ENCODE measurements at places on chromosomes 5 and 9. TPM values are rescaled to one million over a fixed set of nuclear protein-coding genes. Genes with fewer than 3 reads are reported as not detected.

DNA sequence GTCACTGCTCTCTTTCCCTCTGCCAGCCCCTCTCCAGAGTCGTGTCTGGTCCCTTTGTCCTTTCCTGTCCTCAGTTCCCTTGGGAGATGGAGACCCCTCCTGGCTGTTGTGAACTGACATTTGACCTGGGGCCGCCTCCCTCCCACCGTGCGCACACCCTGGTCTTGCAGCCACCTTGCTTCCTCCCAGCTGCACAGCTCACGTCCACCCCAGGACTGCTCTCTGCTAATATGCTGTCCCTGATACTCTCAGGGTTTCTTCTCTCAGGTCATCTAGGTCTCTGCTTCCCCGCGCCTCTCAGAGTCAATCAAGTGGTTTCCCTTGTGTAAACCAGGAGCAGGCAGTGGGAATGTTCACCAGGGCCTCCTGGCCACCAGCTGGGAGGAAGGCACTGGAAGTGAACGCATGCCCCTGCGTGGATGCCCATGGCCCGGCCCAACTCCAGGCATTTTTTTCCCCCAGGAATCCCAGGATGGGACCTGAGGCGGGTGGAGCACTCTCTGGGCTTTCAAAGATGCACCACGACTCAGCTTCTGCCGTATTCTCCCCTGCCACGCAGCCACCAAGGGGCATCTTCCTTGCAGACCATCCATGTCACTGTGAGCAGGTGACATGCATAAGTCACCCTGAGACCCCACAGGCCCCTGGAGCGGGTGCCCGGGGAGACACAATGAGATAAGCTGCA is 142.4 kb downstream of the OLFM1 start:
- no peak for DNase-seq

DNA sequence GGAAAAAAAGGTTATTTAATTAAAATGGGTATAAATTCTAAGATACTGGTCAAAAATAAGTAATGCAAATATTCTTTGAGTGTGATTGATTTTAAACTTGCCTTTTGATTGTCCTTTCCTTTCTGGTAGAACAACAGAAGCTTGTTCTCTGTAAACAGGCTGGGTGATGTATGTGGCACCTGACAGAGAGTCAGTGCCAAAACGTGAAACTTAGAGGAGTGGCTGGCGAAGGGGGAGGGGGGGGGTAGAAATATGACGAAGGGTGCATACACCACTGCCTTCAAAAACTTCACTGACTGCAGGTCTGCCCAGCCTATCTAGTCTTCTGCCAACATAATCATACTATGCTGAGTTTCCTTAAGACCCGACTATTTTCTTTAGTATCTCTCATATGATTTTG is 629.8 kb upstream of the SEMA6A start:
- DNase-seq = no peak

- DNase-seq = no peak
Observed at GRCh38 chr9:95813923-95814322, 61.6 kb upstream of the ERCC6L2 start.

DNA sequence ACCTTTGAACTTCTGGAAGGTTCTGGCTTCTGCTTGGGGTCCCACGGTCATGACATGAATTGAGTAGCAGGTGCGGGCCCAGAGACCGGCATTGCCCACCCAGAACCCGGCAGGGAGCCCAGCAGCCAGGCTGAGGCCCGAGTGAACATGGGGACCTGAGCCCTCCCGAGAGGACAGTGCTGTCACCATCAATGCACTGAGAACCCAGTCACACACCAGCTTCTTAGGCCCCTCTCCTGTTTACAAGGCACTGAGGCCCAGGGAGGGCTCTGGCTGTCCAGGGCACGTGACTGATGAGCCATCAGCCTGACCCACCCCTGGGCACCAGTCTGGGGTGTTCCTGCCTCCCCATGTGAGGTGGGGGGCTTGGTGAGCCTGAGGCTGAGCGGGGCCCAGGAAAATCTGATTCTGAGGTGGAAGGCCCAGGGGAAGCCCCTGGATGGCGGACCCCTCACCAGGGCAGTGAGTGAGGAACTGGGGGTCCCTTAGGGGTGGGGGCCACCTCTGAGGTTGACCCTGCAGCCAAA is 60.3 kb upstream of the RNU6ATAC start:
- no peak for DNase-seq

DNA sequence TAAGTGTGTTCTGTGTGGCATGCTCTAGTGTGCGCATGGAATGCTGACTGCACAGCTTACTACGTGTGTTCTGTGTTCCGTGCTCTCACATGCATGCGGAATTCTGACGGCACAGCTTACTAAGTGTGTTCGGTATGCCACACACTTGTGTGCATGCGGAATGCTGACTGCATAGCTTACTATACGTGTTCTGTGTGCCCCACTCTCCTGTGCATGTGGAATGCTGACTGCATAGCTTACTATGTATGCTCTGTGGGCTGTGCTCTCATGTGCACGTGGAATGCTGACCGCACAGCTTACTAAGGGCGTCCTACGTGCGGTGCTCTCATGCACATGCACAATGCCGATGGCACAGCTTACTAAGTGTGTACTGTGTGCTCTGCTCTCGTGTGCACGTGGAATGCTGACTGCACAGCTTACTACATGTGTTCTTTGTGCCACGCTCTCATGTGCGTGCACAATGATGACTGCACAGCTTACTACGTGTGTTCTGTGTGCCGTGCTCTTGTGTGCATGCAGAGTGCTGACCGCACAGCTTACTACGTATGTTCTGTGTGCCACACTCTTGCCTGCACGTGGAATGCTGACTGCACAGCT is 548.9 kb downstream of the IRX1 start:
- DNase-seq = no peak

GRCh38 chr5:107135391-107135790 is 535.3 kb downstream of the EFNA5 start:
- DNase-seq = no peak

The GABRG2 gene
- total RNA-seq = 0.63 TPM

DNA sequence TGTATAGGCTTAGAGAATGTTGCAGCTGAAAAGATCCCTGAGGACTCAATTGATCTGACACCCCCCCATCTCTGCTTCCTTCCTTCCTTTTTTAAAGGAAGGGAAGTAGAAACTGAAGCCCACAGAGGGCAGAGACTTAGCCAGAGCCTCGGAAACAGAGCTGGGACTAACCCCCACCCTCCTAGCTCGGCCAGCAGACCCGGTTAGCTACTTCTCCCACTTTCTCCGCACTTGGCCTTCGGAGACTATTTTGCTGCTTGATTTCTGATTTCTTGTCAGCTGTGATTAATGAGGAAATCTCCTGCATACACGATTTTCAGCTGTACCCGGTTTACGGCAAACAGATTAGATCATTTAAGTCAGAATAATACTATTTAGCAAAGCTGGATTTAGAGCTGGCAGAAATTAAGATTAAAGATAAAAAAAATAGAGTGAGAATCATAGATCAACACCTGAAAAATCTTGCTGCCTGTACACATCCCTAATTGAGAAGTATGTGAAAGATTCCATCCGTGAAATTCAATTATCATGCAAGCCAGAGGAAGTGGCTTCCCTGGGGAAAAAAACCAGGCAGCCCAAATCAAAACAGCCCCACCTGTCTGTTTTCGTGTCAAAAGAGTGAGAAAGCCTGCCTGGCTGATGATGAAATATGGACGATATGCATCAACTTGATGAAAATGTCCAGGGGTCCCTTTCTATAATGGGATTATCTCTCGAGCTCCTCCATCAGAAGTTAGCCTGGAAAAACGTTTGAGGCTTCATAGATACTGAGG is 159.5 kb upstream of the SHB start:
- DNase-seq = no peak

DNA sequence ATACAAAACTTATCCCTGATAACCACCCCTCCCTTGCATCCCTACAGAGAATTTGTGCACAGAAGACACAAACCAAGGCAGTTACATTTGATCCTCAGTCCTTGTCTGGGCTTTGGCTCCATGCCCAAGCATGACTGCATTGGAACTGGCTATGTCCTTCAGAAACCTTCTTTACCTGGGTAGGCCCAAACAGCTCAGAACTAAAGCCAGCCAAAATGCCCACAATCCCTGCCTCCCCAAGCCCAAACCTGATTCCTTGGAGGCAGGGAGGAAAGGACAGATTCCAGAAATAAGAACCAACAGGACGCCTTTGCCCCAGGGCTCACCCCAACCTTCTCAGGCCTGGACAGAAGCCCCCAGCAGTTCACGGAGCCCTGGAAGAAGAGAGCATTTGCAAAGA is 8.2 kb downstream of the IL17B start:
- DNase-seq = no peak

The MEIKIN gene
- not detected for total RNA-seq

DNA sequence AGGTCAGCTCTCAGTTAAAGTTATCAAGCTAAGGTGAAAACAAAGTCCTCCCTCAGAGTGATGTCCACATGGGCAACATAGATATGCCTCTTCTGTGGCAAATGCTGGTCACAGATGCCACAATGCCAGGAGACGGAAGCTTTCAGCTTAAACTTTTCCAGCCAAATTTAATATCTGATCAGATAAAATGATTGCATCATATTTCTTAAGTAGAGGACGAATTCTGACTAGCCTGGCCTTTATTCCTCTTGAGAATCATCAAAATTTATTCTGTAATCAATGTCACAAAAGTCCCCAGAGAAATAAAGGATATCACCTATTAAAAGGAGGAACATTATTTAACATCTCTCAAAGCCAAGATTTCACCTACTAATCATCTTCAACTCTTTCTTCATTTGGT is 161.9 kb downstream of the MARCHF11 start:
- no peak for DNase-seq

The IL11RA gene
- total RNA-seq = 43.9 TPM

The CDC20B gene
- total RNA-seq = not detected

The ANKRD18B gene
- total RNA-seq = 7.1 TPM

- no peak for DNase-seq
Observed at GRCh38 chr5:316210-317085, 5.1 kb upstream of the AHRR start.

DNA sequence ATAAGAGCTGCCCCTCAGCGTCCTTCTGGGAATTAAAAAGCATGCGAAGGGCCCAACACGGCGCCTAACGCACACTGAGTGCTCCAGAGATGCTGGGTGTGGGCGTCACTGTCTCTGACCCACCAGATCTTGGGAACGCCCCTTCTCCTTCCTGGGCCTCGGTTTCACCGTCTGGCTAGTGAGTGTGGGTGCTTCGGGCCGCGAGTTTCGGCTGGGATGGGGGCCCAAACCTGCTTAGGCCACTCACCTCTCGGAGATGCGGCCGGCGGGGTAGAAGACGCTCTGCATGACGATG is 3.7 kb downstream of the PIP5KL1 start:
- no peak for DNase-seq

The SNCAIP gene
- 22.2 TPM for total RNA-seq

- DNase-seq = no peak
Observed at GRCh38 chr9:137685741-137686420, 67.1 kb downstream of the EHMT1 start.

- DNase-seq = no peak
Observed at GRCh38 chr5:93587597-93588351, 4.8 kb downstream of the NR2F1 start.

The FOXI1 gene
- total RNA-seq = not detected

The CD72 gene
- 1.5 TPM for total RNA-seq

GRCh38 chr9:136202454-136203407 is 2.2 kb downstream of the LHX3 start:
- DNase-seq = no peak

- DNase-seq = no peak
Observed at GRCh38 chr5:168603746-168604145, 24.6 kb upstream of the PANK3 start.

DNA sequence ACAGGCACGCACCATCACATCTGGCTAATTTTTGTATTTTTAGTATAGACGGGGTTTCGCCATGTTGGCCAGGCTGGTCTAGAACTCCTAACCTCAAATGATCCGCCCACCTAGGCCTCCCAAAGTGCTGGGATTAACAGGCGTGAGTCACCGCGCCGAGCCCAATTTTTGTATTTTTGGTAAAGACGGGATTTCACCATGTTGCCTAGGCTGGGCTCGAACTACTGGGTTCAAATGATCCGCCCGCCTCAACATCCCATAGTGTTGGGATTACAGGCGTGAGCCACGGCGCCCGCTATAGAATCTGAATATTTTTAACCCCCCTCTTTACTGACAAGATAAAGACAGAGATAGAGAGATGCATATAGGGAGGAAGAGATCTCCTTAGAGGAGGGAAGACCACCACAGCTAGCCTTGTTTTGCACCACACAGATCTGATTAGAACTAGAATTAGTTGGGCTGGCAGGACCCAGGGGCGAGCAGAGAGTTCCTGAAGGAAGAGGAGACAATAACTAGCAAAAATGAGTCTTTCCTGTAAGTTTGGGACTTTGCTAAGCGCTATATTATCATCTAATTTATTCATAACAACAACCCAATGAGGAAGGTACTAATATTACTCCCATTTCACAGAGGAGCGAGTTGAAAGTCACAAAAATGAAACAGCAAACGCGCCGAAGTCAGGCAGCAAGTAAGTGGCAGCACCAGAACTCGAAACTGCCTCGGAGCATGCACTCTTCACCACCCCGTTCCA is 1.5 kb upstream of the ANKHD1 start:
- no peak for DNase-seq

DNA sequence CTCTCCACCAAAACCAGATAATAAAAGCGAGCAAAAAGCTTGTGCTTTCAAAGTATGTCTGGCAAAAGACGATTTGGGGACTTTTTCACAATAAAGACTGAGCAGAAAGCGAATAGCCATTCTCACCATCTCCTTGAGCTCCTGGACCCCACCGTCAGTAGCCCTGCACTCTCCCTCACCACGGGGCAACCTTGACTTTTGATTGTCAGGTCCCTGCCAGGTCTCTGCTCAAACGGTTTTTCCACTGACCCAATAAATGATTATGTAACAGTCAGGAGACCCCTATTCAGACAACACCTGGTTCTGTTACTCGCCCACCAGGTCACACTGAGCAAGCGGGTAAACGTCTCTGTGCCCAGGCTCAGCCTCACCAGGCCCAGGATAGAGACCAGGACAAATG is 131.3 kb downstream of the MVB12B start:
- no peak for DNase-seq

The LRRC19 gene
- 0.11 TPM for total RNA-seq

GRCh38 chr9:112366591-112366990 is 13.3 kb upstream of the HSDL2 start:
- DNase-seq = no peak

- no peak for DNase-seq
Observed at GRCh38 chr9:83154821-83155220, 91.9 kb upstream of the RASEF start.

DNA sequence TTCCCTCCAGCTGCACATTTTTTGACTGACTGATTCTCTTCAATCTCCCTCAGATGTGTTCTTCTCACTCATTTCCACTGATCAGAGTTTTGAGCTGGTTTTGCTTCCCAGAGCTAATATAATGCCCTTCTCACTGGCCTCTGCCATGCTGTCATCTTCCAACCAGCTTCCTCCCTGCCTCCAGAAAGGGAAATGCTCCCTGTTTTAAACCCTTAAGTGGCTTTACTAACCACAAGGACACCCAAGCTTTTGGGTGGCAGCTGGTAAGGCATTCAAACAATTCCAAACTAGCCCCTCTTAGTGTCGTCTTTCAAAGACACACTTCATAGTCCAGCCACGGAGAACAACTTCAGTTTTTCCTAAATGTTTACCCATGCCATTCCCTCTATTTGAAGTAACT is 172.5 kb downstream of the CRB2 start:
- DNase-seq = no peak

- DNase-seq = no peak
Observed at GRCh38 chr5:167244583-167244982, 1046.9 kb upstream of the WWC1 start.

The FAM174A gene
- total RNA-seq = 17.7 TPM
